ENCODE measurements at places on chromosomes 6 and 20.

DNA sequence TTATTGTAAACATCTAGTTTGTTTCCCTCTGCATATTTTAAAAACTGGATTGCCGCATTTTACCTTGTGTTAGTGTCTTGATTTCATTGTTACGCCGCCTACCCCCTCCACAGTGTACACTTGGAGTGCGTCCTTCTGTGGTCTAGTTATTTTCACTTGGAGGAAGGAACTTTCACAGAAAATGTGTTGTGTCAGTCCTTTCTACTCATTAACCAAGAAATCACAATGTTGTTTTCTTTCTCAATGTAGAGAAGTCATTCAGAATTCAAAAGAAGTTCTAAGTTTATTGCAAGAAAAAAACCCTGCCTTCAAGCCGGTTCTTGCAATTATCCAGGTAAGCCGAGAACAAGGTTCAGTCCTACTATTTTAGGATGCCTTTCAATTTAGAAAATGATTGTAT is 10.3 kb downstream of the MTHFD1L start:
- no peak for DNase-seq

GRCh38 chr6:128179876-128180438 is 279.1 kb upstream of the THEMIS start:
- no peak for DNase-seq

DNA sequence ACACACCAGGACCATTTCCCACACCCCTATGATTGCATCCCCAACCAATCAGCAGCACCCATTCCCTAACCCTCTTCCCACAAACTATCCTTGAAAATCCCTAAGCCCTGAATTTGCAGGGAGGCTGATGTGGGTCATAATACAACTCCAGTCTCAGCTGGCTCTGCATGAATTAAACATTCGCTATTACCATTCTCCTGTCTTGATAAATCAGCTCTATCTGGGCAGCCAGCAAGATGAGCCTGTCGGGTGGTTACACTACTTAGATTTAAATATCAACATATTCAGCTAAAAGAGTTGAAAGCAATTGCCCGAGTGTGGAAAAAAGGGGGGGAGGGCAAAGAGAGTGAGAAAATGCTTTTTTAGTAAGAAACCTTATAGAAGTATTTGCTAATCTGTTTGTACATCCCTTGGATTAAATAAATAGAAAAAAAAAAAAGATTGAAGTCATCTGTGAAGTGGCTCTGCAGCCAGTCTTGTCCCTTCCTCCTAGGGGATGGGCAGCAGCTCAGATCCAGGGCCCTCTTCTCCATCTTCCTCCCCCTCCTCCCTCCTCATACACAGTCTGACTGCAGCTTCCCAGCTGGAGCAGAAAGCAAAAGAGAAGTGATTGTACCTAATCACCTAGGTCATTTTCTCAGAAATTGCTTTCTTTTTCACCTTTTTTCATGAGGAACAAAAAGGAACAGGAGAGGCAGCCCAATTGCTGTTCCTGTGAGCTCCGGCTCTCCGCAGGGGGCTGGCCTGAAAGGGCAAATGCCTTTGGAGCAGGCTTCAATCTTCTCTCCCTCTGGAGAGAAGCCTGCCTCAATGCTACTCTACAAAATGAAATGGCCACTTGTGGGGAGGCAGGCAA is 356.6 kb upstream of the SULF2 start:
- no peak for DNase-seq

DNA sequence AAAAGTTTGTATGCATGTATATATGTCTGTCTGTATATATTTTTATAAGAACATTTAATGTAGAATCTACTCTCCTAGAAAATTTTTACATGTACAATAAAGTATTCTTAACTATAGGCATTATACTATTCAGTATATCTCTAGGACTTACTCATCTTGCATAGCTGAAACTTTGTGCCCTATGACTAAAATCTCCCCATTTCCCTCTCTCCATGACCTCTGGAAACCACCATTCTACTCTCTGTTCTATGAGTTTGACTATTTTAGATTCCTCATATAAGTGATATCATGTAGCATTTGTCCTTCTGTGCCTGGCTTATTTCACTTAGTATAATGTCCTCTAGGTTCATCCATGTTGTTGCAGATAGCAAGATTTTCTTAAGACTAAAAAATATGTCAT is 205.1 kb upstream of the SMLR1 start:
- DNase-seq = no peak

- no peak for DNase-seq
Measured at GRCh38 chr6:119594907-119595306, 245.3 kb upstream of the MAN1A1 start.

GRCh38 chr6:55265409-55266114 is 61.7 kb upstream of the GFRAL start:
- DNase-seq = no peak

- DNase-seq = no peak
Measured at GRCh38 chr20:49889001-49889934, 26.1 kb downstream of the SPATA2 start.

DNA sequence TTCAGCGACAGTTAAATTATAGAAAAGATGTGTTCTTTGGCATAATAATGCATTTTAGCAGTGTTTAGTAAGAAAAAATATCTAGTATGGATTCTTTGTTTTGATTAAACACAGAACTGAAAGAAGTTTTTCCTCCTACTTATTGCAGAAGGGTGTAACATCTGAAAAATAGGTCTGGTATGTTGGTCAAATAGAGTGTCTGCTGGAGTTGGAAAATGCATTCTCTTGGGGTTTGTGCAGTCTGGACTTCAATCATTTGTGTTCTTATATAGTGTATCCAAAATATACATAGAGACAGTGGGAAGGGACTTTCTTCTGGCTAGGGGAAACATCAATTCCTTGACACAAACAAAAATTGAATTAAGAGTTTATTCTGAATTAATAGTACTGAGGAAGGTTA is 132.4 kb upstream of the MAN1A1 start:
- DNase-seq = no peak

DNA sequence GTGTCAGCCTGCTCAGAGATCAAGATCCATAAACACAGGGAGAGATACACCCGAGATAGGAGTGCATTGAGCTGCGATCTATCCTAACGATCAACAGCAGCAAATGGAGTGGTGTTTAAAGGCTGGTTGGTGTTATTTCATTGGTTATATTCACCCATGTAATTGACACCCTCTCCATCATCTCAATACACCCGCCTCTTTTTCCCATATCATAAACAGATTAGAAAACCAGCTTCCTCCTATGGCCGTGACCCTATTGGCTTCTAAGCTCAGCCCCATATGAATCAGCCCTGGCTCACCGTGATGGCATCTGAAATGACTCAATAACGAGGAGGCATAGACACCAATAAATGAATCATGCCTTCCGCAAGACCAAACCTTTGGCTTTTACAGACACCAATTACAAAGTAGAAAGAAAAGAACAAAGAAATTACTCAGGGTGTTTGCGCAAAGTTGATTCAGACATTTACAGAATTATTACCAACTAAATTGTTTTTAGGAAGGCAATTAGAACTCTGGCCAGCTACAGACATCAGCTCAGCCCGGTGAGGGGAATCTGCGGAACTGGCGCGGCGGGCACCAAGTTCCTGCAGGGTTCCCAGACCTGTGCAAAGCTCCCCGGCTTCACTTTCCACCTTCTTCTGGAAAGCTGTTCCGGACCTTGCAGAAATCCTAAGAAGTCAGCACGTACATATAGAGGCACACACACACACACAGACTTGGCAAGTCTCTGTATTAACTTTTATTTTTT is 11.5 kb downstream of the PMEPA1 start:
- DNase-seq = peak; percentile 61

DNA sequence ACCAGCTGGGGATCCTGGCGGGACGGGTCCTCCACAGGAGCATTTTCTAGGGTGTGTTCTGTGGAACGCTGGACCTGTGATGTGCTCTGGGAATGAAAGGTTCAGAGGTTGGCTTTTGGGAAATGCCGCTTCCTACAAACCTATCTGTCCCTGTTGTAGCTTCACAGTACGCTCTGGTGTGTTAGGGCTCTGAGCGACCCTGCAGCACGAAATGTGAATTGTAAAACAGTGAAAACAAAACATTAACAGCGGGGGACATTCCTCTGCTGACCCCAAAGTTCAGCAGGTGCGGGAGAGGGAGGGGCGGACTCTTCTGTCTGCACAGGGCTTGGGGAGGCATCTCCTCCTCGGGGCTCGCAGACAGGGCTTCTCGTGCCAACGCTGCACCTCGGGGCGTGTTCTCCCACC is 155.9 kb downstream of the NRN1 start:
- DNase-seq = no peak

DNA sequence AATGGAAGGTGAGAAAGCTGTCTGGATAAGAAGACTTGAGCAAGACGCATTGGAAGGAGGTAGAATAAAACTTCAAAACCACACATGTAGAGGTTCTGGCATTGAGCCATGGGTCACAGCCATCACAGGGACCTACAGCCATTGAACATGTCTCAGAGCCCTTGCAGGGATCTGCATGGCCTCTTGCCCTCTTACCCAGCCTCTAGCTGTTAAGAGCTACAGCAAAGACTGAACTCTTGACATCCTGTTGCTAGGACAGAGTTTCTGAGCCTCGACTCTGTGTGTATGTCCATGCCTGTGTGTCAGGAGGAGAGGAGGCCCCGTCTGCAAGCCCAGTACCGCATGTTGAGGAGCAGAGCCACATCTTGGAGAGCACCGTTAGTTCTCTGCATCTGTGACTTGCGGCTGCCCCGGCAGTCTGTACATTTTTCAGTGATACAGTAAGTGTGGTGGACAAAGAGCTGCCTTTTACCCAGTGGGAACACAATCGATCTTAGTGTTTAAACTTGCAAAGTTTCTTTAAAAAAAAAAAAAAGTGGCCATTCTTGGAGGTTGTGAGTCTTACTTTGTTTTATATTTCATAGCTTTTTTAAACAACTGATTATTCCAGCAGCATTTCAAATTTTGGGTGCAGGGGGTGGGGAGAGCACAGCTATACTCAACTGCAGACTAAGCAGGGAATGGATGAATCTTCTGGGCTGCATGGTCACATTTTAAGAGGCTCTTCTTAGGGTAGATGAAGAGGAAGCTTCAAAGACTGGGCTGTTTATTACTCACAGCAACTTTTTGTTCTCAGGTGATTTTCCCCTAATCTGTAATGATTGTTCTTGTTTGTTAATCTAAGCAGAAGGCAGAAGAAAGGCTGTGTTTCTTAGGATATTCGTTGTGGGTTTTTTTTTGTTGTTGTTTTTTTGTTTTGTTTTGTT is 88.5 kb downstream of the TBC1D7 start:
- DNase-seq = no peak

GRCh38 chr6:113403966-113404595 is 453.1 kb upstream of the MARCKS start:
- DNase-seq = no peak

- no peak for DNase-seq
Measured at GRCh38 chr6:64266351-64266821, 630.8 kb downstream of the PHF3 start.

DNA sequence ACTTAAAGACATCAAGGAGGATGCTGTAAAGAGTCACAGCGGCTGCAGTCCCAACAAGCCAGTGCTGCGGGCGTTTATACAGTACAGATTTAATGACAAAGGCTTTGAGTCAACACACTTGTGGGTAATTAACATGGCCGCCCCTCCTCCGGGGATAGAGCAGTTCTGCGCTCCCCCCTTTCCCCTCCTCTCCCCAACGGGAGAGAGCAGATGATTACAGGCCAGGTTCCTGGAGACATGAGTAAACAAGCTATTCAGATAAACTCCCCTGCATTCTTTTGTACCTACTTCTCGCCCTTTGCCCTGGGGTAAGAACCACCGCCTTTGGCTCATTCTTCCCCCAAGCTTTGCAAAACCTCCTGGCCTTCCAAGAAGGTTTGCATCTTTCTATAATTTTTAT is 23.6 kb upstream of the FABP7 start:
- no peak for DNase-seq

DNA sequence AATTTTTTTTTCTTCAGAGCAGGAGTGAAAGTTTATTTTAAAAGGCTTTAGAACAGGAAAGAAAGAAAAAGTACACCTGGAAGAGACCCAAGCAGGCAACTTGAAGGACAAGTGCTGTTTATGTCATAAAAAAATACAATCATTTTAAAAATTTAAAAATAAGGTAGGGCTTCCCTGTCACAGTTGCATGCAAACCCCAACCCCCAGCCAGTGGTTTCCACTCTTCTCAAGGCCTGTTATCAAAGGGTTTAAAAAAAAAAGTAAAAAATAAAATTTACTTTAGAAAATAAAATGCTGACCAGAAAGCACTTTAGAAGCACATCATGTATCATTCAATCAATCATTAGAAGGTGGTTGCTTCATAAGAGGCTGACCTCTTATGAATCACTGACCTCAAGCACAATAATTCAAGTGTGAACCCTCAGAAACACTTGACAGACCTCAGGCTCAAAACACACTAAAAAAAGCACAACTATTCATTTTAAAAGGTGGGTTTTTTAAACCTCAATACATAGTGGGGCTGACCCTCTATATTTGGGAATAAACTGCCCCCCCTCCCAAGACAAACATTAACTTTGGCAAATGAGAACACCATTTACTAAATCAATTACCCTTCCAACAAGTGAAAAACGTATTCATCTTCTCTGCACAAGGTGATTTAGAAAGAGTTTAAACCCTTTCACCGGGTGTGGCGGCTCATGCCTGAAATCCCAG is 15.6 kb downstream of the ILRUN start:
- no peak for DNase-seq

GRCh38 chr6:45012687-45013086 is 315.4 kb upstream of the RUNX2 start:
- DNase-seq = no peak

DNA sequence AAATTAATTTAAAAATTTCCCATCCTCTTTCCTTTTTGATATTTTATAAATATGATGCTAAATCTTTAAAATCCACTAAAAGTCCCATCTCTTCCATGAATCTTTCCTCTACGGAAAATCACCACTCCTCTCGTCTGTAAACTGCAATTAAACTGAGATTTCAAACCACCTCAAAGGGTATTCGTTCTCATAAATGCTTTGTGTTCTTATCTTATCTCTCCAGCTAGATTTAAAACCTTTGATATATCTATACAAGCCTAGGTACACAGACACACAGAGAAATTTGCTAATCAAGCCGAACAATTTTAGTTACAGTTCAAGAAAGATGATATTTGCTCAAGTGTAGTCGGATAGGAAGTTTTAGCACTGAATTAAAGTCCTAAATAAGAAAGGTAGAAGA is 214.6 kb upstream of the PRDM1 start:
- no peak for DNase-seq

GRCh38 chr6:11230158-11231107 is 2.0 kb downstream of the NEDD9 start:
- DNase-seq = no peak

GRCh38 chr20:63183422-63184146 is 32.3 kb downstream of the YTHDF1 start:
- DNase-seq = no peak

DNA sequence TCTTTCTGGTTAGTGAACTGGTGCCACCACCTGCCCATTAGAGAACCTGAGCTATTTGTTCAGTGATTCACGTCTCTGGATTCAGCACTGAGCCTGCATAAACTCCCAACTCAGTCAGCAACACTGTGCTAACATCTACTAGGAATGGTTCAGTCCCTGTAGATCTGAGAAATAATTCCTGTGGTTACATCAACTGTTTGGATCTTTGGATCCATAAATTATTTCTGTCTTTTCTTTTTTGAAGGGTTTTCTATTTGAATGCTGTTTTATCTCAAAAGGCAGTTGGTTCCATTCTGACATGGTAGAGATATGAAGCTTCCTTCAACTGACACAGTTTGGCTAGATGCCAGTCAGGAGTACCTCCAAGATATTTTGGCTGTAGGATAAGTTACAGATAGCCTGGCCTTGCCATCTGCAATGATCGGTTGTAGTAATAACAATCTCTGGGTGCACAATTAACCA is 125.9 kb downstream of the TRMT11 start:
- DNase-seq = no peak

- DNase-seq = no peak
Measured at GRCh38 chr20:35756404-35756803, 14.3 kb upstream of the RBM39 start.

GRCh38 chr6:64090352-64090751 is 454.8 kb downstream of the PHF3 start:
- no peak for DNase-seq
